CD4-positive, alpha-beta T cell treated with Interleukin-2 at 100 ng/mL for 4 hours (primary cell): ENCODE measurements at places on chromosomes 13 and 19.

DNA sequence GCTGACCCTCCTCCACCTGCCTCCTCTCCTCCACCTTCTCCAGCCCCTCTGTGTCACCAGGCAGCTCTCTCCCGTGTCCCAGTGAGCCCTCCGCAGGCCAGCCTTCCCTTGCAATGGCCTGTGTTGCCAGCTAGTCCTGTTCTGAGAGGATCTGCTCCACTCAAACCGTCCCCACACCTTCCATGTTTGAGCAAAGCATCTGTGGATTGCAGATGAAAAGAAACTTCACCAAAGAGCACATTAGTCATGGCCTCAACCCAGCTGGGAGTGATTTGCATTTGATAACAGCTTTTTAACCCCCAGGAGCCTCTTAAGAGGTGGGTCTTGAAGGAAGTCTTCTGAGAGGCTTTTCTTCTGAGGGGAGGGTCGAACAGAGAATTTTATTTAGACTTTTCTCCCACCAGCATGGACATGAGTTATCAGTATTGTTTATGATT lies 72.8 kb downstream of the COL4A2 start:
- no peak for DNase-seq

DNA sequence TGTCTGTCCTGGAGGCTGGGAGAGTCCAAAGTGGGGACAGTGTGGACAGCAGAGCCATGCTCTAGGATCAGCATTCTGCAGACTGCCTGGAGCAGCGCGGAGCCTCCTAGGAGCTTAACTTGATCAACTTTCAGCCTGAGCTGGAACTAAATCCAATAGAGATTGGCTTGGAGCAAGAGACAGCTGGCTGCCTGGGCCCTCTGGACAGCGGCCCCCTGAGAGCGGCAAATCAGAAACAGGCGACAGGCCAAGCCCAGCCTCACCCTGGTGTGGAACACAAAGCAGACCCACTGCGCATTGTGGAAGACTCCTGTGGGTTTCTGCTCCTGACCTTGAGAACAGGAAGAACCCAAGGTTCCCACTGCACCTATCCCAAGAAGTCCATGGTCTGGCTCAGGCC lies 462.2 kb downstream of the TSHZ3 start:
- DNase-seq: no peak

GRCh38 chr13:98476538-98476966 lies 100.4 kb downstream of the STK24 start:
- peak; percentile 91 for DNase-seq

- DNase-seq: no peak
Measured at GRCh38 chr19:55637534-55637933, 3.3 kb upstream of the ZNF580 start.

GRCh38 chr19:40907968-40908735 lies 26.1 kb upstream of the CYP2A7 start:
- DNase-seq: peak; percentile 27

DNA sequence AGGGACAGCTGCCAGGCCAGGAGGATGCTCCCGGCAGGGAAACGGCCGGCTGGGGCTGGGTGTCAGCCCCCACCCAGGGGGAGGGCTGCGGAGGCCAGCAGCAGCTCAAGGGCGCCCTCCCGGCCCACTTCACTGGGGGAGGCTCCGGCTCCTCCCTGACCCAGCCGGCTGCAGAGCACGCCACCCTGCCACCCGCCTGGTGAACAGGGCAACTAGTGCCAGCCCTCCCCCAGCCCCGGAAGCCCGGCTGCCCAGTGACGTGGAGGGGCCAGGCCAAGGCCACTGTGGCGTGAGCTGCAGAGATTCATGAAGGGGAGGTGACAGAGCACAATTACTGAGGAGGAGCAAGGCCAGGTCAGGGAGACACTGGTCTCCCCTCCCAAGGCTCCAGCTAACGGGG lies 14.7 kb downstream of the REXO1 start:
- no peak for DNase-seq

DNA sequence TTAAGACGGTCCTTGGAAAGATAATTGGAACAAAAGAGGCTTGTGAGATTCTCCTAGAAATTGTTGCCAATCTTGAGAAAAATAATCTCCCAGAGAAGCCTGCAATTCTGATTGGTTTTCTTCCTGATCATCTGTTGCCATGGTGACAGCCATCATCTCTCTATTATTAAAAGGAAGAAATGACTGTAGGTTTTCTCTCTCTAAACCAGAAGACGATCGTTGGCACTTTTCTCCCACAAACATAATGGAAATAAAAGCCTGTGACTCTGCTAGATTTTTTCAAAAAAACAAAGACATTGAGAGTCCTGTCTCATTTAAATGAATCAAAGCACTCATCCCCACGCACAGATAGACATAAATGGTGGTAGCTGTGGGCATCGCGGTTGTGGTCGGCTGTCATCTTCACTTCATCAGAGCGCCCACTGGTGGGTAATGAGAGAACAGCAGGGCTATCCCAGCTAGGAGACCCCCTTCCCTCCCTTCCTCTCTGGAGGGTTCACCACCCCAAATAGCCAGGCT lies 21.7 kb upstream of the CALM3 start:
- DNase-seq: no peak

- no peak for DNase-seq
Measured at GRCh38 chr13:75331792-75332349, 150.1 kb downstream of the TBC1D4 start.

GRCh38 chr19:41535029-41535622 lies 40.8 kb upstream of the CEACAM21 start:
- DNase-seq: no peak

DNA sequence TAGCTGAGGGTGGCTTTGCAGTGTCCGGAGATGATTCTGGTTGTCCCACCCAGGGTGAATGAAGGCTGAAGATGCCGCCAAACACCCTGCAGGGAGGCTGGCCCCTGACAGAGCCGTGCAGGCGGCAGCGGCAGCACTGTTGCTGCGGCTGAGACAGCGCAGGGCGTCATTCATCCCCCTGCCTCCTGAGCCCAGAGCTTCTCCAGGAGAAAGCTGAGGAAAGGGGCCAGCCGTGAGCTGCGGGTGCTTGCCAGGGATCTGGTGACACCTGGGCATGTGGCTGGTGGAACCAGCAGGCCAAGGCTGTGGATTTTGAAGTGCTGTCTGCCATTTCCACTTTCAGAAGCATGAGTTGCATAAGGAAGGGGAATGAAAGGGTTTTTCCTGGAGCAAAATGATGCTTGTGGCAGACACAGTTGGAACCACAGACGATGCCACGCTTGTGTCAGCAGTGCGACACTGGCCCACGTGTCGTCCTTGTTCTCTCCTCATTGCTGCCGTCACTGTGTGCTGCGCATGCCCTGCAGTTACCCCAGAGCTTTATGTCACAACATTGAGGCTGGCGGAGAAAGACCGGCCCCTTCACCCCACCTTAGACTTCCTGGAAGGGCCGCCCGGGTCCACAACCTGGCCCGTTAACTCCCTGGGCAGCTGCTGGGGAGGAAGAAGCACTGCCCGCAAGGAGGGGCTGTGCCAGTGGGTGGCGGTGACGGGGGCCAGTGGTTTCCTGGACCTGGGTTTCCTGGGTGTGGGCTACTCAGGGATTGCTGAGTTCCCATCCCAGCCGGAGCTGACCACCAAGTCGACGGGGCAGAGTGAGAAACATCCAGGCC lies 22.7 kb downstream of the TFDP1 start:
- no peak for DNase-seq

GRCh38 chr19:1471515-1472160 lies 7.4 kb downstream of the C19orf25 start:
- DNase-seq: no peak

DNA sequence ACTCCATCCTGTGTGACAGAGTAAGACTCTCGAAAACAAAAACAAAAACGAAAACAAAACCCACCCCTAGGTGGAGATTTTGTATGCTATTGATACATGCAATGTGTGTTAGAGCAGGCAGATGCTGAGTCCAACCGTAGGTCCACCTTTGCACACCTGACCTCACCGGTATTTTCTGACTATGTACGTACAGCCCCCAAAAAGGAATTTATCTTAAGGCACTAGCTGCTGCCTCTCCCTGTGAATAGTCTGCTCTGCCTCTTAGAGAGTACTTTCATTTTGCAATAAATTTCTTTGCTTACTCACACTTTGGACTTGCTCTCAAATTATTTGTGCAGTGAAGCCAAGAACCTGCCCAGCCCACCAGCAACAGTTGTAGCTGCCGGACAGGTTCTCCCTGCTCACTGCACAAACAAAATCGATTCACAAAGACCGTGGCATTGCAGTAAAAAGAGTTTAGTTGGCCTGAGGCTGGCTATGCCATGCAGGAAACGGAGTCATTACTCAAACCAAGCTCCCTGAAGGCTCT lies 8.2 kb upstream of the ZNF77 start:
- DNase-seq: no peak

- no peak for DNase-seq
Measured at GRCh38 chr13:111159362-111160320, 44.5 kb downstream of the ARHGEF7 start.

DNA sequence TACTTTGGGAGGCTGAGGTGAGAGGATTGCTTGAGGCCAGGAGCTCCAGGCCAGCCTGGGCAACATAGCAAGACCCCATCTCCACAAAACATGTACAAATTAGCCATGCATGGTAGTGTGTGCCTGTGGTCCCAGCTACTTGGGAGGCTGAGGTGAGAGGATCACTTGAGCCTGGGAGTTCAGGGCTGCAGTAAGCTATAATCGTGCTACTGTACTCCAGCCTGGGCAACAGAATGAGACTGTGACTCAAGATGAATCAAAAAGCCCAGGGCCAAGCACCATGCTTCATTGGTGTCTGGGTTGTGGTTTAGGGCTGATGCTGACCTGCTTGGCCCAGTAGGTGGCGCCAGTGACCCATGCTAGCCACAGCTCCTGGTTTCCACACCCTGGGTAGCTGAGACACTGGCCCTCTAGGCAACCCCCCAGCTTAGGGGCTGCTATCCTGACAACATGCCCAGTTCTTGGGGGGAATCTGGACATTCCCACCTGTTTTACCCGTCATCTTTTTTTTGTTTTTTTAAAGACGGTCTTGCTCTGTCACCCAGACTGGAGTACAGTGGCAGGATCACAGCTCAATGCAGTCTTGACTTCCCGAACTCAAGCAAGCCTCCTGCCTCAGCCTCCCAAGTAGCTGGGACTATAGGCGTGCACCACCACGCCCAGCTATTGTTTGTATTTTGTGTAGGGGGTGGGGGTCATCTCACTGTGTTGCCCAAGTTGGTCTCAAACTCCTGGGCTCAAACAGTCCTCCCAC lies 5.5 kb downstream of the CCDC124 start:
- peak; percentile 89 for DNase-seq
